ENCODE measurements at places on chromosomes 1 and 21.

GRCh38 chr1:87647430-87648177, 318.9 kb downstream of the LMO4 start:
- DNase-seq, result no peak

DNA sequence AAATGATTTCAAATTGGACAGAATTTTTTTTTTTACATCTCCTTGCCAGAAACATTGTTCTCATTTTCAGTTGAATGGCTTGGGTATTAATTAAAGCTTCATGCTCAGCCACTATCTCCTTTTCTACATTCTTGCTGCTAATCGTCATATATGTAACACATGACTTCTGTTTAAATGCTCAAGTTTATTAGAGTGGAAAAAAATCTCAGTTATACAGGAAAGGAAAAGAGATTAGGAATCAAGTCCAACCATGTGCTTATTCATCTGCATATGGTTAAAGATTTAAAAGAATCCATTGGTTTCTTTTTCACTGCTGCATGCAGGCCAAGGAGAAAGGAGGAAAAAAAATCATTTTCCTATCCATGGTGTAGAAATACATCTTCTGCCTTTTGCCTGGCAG, 47.3 kb upstream of the CNN3 start:
- DNase-seq, result peak; percentile 78

DNA sequence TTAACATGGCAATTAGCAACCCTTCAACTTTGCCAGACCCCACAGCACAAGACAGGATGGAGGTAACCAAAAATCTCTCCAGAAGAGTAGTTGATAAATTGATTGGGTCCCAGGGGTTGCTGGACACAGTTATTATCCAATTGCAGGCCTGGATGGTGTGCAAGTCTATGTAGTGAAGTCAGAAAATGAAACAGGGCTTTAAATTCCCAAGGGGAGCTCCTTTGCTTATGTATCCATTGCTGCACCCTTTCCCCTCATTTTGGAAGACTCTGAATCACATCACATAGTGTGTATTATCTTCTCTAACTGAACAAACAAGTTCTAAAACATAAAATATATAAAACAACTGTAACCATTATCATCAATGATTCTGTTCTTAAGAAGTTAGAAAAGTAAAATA, 550.2 kb downstream of the LMO4 start:
- DNase-seq, result peak; percentile 36

GRCh38 chr21:31455506-31455905, 111.4 kb upstream of the TIAM1 start:
- no peak for DNase-seq

DNA sequence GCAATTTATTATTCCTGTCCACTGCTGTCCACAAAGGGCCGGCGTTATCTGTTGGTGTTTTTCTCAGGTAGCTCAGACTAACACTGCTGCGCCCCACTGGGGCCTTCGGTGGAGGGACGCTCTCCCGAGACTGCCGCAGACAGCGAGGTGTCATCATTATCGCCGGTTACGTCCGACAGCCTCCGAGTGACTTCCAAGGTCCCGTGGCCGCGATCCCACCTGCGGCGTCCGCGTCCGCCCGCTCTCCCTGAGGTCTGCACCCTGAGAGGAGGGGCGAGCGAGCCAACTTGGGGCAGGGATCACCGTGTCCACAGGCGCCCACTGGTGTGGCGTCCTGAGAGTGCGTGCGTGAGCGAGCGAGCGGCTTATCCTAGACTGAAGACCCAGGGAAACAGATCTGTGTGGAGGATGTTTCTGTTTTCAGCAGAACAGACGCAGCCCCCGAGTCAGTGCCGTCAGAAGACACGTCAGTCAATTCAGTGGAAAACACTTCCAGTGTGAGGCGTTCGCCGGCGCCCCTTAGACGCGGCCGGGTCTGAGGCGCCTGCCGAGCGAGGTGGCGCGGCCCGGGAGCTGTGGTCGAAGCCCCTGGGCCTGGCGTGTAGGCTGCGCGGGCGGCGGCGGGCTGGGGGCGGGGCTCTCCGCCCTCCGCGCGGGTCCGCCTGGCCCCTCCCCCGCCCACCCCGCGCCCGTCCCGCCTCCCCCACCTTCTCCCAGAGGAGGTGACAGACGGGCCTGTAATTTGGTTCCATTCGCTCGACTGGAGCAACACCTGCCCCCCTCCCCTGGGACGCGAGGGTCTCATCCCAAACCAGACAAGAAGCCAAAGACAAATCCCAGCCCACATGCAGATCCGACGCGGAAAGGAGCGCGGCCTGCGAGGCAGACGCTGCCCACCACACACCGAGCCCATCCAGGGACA, 12.6 kb downstream of the NHLH2 start:
- DNase-seq, result no peak

- DNase-seq, result peak; percentile 56
Observed at GRCh38 chr1:224733027-224733911, 117.2 kb downstream of the CNIH3 start.

GRCh38 chr1:218294546-218294945, 9.5 kb downstream of the RRP15 start:
- peak; percentile 11 for DNase-seq

- no peak for DNase-seq
Observed at GRCh38 chr1:117473063-117473462, 105.8 kb downstream of the MAN1A2 start.

DNA sequence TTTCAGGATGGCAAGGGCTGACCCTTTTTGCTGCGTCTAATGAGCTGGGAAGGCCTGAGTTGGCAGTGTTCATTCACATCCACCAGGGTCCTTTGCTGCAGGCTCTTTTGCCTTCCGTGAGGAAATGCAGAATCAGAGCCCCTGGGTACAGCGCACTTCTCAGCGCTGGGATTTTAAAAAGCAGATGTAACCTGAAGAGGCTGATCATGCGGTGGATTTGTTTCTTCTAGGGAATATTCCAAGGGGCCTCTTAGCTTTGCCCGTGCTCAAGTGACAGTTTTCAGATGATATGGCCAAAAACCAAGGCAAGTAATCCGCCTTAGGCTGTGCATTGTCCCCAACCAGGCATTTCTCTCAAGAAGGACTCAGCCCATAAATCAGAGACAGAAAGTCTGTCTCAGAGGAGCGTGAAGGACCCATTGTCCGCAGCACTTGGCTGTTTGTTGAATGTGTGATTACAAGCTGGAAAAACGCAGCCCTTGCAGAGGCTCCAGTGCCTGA, 237.6 kb downstream of the PTPRC start:
- no peak for DNase-seq

DNA sequence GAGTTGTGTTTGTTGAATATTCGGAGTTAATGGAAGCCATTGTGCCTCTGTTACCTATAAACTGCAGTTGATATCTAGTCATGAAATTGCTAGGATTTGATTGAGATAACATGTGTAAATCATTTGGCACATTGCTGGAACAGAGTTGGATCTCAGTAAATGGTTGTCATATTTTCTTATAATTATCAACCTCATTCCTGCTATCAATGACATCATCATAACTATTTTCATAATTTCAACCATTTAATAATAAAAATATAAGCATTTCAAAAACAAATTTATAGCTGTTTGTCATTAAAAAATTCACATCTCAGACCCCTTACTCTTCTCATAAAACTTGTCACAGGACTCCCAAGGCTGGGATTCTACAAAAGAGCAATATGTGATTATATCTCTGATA, 133.4 kb downstream of the PTGER3 start:
- DNase-seq, result no peak

GRCh38 chr21:18940791-18941190, 537.2 kb upstream of the TMPRSS15 start:
- no peak for DNase-seq

DNA sequence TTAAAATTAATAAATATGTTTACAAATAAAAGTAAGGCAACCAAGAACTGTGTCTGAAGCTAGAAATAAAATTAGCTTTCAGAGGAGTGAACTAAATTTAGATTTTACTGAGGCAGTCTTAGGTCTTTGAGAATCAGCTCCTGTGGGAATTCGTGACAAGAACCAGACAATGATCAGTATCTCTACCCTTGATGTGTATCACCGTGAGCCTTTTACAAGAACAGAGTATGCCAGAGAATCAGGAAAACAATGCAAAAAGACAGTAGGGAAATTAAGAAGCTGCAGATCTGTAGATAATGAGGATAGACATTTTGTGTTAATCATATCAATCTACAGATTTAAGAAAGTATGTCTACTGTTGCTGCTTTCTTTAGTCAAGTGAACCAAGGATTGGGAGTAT, 351.0 kb downstream of the COL11A1 start:
- DNase-seq, result no peak

GRCh38 chr1:175274368-175274767, 81.8 kb upstream of the KIAA0040 start:
- no peak for DNase-seq
